ENCODE measurements at places on chromosomes 12 and 14. TPM values are rescaled to one million over a fixed set of nuclear protein-coding genes. Genes with fewer than 3 reads are reported as not detected.

Gene HCAR1
- 20.6 TPM for total RNA-seq

Gene RHOJ
- 11.4 TPM for total RNA-seq

Gene CCDC38
- not detected for total RNA-seq

Gene SLC25A21
- 1.6 TPM for total RNA-seq

Gene GNB3
- total RNA-seq: 0.80 TPM

Gene RNASE7
- total RNA-seq: 3.1 TPM

Gene CLEC2D
- 30.1 TPM for total RNA-seq

Measured in breast epithelium (tissue), 4 donors.